ENCODE measurements at places on chromosomes 1 and 21. TPM values are rescaled to one million over a fixed set of nuclear protein-coding genes. Genes with fewer than 3 reads are reported as not detected.

GRCh38 chr1:88060750-88061491 is 623.2 kb upstream of the PKN2 start:
- DNase-seq: no peak

GRCh38 chr1:157086299-157086698 is 13.3 kb downstream of the ETV3L start:
- DNase-seq: no peak

DNA sequence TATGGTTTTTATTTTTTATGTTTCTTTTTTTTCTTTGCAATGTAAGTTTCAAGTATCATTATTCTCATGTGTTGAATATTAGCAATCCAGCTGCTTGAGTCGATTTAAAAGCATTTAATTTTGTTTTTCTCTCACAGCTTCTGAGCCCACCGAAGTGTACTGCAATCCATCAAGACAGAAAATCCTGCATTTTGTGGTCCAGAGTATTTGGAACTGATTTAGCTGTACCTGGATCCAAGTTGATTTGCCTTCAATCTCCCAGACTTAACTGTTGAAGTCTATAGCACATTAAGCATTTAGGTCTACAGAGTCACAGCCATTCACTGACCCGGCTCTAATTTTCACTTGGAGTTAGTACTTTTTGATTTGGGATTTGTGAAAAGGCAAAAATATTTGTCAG is 622.9 kb upstream of the ADAMTS5 start:
- DNase-seq: no peak

DNA sequence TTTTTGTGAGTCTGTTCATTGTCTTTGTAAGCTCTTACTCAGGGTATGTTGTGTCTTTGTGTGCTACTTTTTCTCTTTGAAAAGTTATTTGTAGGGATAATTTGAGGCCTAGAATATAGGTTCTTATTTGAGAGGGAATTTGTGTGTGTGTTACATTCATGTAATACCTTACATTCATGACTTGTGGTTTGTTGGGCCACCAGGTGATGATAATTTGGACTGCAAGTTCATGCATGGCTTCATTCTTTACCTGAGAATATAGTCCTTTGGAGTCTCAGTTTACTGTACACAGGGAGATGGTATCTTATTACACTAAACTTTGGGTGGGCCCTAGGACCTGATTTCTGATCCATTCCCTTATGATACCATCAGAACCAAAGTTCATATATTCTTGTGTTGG is 51.8 kb upstream of the FASLG start:
- no peak for DNase-seq

DNA sequence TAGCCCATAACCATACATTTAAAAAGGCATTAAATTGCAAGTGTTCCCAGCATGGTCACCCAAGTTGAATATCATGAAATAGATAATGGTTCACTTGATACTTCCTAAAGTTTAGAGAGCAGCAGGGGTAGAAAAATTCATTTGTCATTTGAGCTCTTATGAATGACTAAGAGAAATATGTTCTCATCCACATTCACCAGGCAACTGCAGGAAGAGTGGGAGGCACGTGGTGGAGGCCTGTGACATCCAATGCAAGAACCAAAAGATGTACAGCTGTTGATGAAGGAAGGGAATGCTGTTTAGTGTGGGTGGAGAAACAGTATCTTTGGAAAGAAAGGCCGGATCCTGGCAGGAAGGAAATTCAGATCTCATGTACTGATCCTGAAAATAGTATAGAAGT is 473.1 kb downstream of the ADGRL2 start:
- DNase-seq: no peak

DNA sequence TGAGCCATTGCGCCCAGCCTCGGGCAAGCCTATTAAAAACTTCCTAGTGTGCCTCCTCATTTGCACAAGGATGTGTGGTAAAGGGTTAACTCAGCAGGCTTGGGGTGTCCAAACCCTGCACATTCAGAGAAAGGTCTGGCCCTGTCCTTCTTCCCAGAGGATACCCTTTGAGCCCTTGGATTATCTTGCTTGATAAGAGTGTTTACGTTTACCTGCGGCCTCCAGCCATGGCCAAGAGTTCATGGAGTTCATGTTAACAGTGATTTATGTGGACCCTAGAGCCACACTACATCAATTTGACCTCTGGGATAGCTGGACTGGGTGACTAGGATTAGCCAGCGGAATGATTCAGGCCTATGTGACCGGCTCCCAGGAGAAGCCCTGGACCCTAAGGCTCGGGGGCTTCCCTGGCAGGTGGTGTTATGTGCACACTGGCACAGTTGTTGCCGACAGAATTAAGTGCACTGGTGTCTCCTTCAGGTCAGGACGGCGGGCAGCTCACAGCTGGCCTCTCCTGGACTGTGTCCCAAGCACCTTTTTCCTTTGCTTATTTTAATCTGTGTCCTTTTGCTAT is 7.7 kb upstream of the TCP10L start:
- DNase-seq: no peak

- DNase-seq: peak; percentile 37
These were observed 7.0 kb upstream of the CCT8 start for GRCh38 chr21:29080454-29080941.

DNA sequence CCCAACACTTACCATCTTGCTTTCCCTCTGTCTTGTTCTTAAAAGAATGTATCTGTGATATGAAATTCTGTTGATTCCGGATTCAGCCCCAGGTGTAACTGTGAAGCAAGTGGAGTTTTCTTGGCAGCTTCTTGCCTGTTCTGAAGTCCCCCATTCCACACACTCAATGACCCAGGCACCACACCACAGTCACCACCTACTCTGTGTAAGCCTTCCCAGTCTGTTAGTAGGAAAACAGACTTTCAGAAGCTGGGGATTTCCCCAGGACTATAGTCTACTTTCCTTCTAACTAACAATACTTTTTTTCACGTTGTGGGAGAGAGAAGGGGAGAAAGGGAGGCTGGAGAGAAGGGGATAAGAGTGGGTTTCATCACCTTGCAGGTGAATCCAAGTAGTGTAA is 299.1 kb upstream of the PROX1 start:
- DNase-seq: no peak

GRCh38 chr21:45079351-45079750 is 5.0 kb downstream of the ADARB1 start:
- DNase-seq: no peak

- peak; percentile 15 for DNase-seq
These were observed 14.4 kb downstream of the MTF2 start for GRCh38 chr1:93093332-93094006.

GRCh38 chr1:234584926-234585325 is 25.1 kb downstream of the IRF2BP2 start:
- no peak for DNase-seq

SLC25A34 gene
- total RNA-seq: under 0.01 TPM

THEM5 gene
- not detected for total RNA-seq

HUNK gene
- total RNA-seq: 1.1 TPM

ATAD3C gene
- not detected for total RNA-seq
